ENCODE measurements at places on chromosomes 1 and 21.

GRCh38 chr1:172549621-172550280, 16.8 kb downstream of the SUCO start:
- no peak for DNase-seq

- no peak for DNase-seq
These were observed 179.9 kb downstream of the DENND1B start for GRCh38 chr1:197595304-197595904.

DNA sequence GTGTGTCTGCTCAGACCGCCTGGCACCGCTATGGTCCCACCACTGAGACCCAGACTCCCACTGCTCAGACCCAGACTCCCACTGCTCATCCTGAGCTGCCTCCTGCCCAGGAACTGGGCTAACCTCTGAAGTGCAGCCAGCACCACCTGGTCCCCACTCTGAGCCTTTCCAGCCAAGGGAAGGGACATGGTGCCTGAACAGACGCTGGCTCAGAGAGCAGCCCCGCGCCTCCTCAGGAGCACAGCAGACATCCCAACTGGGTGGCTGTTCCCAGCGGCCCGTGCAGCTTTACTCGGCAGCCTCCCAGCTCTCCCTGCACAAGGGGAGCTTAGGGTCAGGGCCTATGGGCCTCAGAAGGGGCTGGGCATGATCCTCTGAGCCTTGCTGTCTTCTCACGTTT, 27.8 kb upstream of the CNTN2 start:
- no peak for DNase-seq

DNA sequence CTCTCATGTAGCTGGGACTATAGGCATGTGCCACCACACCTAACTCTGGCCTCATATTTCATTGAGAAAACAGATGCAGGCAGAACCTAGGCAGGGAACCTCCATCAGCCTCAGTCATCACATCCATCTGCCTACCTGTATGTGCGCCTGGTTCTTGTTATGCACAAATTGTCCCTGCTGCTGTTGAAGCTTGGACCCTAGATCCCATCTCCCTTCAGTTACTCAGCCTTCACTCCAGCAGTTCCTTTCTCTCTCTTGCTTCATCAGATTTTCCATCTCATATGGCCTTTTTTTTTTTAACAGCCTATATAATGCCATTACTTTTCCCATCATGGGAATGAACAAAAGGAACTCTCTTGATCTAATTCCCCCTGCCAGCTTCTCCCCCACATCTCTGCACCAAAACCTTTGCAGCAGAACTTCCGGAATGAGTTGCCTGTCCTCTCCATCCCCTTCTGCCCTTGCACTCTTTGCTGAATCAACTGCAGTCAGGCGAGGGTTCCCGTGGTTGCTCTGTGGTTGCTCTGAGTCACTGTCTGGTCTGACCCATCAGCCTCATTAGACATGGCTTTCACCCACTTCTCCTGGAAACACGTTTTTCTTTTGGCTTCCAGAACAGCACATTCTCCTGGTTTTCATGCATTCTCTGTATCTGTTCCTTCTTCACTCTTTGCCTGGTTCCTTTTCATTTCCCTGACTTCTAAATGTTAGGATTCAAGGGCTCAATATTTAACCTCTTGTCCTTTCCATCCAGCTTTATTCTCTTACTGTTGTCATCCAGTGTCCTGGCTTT, 41.5 kb downstream of the UBE4B start:
- peak; percentile 27 for DNase-seq

GRCh38 chr1:110494036-110494435, 24.9 kb downstream of the KCNA10 start:
- DNase-seq, result no peak

DNA sequence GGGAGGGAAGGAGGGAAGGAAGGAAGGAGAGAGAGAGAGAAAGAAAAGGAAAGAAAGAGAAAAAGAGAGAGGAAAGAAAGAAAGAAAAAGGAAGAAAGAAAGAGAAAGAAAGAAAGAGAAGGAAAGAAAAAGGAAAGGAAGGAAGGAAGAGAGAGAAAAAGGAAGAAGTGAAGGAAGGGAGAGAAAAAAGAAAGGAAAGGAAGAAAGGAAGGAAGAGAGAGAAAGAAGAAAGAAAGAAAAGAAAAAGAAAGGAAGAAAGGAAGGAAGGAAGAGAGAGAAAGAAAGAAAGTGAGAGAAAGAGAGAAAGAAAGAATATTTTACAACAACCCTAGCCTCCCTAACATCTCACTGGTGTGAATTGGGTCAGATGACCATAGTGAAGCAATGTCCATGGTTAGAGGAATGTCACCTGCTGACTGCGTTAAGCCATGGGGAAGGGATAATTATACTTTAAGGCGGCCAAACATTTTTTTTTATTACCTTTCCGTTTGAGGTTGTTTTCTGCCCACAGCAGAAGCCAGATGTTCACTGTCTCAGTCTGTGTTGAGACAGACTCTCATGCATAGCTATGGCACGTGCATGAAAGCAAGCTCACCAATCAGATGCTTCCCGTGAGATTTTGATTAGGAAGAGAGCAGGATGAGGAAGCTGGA, 76.4 kb downstream of the SNRPE start:
- DNase-seq, result no peak

DNA sequence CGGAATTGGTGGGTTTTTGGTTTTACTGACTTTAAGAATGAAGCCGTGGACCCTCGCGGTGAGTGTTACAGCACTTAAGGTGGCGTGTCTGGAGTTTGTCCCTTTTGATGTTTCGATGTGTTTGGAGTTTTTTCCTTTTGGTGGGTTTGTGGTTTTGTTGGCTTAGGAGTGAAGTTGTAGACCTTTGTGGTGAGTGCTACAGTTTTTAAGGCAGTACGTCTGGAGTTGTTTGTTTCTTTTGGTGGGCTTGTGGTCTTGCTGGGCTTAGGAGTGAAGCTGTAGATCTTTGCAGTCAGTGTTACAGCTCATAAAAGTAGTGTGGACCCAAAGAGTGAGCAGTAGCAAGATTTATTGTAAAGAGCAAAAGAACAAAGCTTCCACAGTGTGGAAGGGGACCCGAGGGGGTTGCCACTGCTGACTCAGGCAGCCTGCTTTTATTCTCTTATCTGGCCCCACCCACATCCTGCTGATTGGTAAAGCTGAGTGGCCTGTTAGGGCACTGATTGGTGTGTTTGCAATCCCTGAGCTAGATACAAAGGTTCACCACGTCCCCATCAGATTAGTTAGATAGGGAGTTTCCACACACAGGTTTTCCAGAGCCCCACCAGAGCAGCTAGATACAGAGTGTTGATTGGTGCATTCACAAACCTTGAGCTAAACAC, 20.9 kb downstream of the HENMT1 start:
- DNase-seq, result peak; percentile 32

DNA sequence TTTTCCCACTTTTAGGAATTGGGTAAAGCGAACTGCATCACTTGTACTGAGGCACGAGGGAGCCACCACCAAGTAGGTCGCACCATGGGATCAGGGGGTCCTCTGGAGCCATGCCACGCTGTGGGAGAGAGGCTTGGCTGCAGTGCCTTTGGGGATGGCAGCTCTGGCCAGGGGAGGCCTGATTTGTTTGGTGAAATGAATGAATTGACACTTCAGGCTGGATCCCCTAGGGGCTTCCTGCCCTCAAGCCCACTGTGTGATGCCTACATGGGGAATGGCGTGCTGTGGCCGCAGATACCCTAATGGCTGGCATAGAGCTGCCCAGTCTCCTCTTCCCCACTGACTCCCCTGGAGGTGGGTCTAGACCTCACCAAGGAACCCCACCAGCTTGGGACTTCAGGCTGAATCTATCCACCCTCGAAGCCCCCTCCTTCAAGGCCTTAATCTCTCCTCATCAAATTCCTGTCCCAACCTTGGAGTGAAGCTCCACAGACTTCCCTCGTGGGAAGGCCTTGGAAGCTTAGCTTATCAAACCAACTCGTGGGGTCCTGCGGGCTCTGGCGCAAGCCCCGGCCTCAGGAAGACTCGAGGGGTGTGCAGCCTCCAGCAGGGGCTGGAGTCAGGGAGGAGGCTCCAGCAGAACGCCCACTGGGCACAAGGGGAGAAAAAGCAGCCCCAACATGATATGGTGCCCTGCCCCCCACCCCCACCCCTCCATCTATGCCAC, 64.6 kb downstream of the VWA5B1 start:
- no peak for DNase-seq

DNA sequence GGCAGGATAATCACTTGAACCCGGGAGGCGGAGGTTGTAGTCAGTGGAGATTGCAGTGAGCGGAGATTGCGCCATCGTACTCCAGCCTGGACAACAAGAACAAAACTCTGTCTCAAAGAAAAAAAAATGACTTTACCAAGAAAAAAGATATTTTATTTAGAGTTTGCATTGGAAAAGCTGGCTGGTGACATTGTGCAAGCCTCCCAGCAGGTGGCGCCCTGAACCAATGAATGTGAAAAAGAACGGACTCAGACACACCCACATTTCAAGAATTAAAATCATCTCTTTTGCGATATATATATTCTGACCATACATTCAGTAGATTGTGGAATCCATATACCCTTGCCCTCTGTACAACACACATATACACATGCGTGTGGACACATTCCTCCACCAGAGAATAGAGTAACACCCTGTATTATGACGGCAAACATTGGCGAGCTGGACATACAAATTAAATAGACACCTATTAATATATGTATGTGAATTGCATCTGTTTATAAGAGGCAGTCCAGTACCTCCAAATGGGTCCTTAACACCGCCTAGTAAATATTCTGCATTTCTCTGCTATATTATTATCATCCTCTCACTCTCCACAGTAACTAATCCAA, 39.0 kb upstream of the CADM3 start:
- DNase-seq, result peak; percentile 42

DNA sequence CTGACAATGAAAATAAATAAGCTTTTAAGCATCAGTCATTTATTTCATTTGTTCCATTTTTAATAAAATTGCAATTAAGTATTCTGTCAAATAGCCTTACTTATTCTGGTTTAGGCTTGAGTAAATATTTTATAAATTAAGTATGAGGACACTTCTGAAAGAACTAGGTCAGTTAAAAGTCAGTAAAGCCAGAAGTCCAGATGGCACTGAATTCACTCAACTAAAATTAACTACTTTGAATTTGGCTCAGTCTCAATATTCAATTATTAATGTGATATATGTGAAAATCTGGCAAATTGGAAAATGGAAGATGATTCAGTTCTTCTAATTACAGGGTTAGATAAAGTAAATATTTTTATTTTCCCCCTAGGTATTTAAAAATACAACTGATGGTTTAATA, 174.2 kb downstream of the BRINP3 start:
- DNase-seq, result no peak

- DNase-seq, result peak; percentile 45
These were observed 233.4 kb upstream of the FGGY start for GRCh38 chr1:59063501-59063900.

DNA sequence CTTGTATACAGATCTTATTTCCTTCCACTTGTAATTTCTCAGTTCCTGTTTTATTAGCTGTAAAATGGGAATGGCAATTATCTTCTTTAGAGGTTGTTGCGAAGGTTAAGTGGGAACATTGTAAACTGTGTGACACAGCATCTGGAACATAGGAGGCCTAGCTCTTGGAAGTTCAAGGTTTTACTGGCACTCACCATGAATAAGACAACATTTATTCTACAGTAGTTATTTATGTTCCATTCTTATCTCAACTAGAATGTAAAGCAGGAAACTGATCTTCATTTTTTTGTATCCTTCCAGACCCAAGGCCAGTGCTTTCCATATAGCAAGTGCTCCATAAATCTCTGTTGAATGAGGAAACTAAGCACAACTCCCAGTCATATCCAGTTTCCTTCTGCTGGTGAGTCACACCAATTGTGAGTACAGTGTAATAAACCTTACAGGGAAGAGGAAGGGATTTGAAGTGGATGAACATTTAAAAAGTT, 1.4 kb downstream of the BCL10 start:
- DNase-seq, result no peak

GRCh38 chr1:212238552-212238951, 46.7 kb upstream of the PPP2R5A start:
- DNase-seq, result no peak

DNA sequence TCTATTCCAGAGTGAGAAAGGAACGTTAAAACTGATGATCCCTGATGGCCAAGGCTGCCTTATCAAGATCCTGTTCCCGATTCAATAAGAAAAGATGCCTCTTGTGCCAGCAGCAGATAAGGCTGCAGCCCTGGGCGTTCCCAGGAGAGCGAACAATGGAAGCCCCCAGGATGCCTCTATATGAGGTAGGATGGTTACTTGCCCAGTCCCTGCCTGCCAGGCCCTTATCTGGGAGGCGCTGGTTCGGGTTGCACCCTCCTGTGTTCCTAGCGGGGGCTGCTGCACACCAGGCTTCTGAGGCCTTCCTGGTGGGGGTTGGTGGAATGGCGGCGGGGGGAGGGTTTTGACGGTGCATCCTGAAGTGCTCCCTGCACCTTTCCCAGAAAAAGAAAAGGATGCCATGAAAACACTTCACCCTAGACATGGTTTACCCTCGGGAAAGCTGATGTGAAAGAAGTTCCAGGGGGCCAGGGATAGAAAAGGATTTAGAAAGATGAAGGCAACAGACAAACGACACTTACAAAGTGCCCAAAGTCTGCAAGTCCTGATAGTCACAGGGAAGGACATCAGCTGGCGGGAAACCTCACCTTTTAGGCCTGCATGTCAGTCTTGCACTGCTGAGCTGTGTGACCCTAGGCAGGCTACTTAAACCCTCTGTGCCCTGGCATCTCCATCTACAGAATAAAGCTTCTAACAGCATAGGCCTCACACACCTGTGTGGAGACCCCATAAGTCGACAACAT, 100.3 kb downstream of the KCNJ15 start:
- no peak for DNase-seq

DNA sequence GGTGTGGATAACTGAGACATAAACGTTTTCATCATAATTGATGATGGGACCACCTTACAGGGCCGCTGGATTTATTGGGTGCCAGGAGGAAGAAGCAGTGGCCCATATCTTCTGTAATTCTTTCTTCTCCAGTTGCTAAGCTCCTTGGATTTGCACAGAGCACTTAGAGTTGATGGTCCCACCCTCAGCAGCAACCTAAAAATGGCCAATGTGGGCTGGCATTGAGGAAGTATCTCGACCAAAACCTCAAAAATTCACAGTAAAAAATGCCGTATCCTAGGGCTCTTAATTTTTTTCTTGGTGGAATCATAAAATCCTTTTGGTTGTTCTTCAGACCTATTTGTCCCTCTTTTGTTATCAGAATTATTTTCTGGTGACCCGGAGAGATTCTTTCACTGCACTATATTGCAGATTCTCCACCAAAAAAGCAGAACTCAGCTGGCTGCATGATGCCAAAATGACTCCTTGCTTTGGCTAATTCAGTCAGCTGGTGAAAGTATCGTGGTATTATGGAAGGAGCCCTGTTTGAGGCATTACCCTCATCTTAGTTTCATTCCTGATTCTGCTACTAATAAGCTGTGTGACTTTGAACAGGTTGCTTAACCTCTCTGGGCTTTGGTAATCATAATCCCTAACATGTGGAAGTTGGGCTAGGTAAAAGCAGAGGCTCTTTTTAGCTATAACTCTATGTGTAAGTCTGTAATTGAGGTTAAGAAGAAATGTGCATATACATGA, 27.6 kb downstream of the KIRREL1 start:
- DNase-seq, result no peak

GRCh38 chr1:110982320-110982719, 18.6 kb upstream of the LRIF1 start:
- no peak for DNase-seq

DNA sequence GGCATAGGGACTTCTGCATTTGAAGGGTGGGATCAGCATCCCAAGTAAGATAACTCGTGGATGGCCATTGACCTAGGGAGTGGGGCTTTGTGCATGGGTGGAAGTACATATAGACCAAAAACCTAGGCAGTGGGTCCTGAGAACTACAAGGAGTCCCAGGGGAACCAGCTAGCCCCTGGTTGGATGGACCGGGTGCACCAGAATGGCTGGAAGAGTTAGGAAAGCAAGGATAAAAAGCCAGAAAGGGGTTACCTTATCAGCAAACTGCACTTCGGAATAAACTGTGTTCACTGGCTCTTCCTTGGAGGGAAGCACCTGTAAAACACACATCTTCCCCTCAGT, 26.6 kb upstream of the SLAMF6 start:
- DNase-seq, result no peak
